ENCODE measurements at places on chromosomes 2 and 18.
A peak's percentile ranks its signal among the peaks of the same experiment; 100 is the strongest.

GRCh38 chr2:220101980-220102379 lies 474.6 kb downstream of the SLC4A3 start:
- no peak for DNase-seq

DNA sequence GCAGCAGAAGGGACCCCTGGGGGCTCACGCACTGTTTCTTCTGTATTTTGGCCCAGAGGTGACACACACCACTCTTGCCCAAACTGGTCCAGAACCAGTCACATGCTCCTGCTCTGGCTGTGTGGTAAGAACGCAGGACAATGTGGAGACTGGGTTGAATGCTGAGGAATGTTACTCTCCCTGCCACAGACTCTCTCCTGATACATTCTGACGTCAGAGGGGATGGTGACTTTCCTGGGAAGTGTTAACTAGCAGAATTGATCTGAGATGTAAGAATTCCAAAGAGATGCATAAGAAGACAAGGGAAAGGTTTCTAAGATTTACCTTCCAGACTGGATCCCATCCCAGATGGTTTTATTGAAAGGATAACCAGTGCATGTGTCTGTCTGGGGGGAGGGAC lies 100.8 kb downstream of the ASB1 start:
- DNase-seq = peak; percentile 76

DNA sequence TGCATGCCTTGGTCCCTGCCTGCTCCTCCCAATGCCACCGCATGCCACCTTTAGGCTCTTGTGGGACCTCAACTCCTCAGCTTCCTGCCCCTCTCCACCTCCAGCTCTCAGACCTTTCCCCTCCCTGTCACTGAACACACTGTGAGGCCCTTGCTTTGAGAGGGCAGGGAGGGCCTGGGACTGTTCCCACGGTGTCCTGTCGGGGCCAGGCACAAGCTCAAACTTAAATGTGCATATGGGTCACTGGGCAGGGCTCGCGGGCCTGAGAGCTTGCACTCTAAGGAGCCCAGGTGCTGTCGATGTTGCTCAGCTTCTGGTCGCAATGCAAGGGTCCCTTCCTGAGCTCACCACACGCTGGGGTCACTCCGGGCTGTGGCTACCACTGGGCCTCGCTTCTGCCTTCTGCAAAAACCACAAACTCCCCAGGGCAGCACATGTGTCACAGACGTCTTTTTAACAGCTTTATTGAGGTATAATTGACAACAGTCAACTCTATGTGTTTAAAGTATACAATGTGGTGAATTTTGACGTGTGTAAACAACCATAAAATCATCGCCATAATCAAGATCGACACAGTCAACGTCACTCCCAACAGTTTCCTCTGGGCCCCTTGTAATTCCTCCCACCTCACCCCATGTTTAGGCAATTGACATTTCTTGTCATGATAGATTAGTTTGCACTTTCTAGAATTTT lies 11.9 kb upstream of the B3GNT7 start:
- DNase-seq = no peak

DNA sequence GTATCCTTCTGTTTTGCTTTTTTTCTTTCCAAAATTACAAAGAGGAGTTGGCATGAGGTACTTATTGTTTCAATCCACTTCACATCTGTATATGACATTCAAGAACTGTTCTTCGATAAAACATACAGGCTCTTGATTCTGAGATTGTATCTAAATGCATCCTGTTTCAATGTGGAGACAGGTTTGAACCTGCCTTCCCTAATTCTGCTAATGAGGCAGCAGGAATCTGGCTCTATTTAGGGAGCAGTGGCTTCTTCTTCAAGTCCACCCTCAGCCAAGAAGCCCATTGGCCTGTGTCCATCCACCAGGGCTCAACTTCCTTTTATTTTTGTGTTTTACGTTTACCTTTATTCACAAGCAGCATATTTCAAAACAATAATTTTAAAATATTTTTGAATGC lies 84.8 kb upstream of the PIK3C3 start:
- no peak for DNase-seq

GRCh38 chr18:53093636-53094035 lies 753.6 kb downstream of the DCC start:
- no peak for DNase-seq

DNA sequence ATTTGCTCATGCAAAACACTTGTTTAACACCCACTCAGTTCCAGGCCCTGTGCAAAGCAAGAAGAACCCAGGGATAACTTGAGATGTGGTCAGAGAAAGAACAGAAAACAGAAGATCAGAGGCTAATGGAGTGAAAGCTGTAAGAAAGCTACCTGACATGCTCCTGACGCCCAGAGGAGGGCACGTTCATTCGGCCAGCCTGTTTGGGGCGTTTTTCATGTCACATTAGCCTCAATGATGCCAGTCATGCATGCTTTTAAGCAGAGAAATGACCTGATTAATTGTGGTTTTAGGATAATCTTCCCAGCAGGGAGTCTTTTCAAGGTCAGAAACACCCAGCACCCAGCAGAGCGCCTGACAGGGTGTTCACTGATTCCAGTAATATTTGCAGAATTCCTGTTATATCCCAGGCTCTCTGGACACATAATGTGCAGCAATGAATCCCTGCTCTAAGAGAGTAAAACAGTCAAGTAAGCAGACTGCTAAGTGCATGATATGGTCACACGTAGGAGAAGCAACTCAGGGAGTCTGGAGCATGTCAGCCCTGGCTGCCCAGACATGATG lies 320.0 kb downstream of the LRATD1 start:
- no peak for DNase-seq

GRCh38 chr18:3596637-3597384 lies 146.8 kb downstream of the TGIF1 start:
- peak; percentile 58 for DNase-seq

- no peak for DNase-seq
These were observed 1.7 kb upstream of the RFTN2 start for GRCh38 chr2:197677056-197677455.

- DNase-seq = no peak
These were observed 17.6 kb downstream of the IFT172 start for GRCh38 chr2:27471961-27472360.

DNA sequence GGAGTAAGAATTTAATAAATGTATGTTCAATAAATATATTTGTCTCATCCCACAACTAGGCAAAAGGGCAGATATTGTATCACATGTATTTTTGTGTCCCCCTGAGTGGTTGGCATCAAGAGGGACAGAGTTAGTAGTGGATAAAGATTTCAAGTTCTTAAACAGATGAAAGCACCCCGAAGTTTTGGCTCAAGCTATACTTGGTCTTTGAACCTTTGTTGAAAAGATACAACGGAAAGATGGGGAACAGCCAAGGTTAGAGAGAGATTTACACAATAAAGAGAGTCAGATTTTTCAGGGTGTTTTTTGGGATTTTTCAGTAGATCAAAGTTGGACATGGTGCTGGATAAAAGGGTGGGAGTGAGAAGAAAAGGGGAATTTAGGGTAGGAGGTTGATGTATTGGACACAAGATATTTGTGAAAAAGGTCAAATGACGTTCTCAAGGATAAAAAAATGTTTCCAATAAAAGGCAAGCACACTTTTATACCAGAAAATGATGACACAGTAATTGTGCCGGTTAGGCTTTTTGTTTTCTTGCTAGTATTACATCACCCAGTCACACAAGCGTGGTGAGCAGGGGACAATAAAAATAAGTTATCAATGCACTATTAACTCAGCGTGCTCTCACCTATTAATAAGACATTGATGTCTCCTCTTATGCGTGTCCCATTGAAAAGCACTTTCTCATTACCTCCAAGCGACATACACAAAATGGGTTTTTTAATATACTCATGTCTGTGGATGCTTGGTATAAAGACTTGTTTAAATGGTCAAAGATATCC lies 59.5 kb downstream of the MEP1B start:
- DNase-seq = no peak

DNA sequence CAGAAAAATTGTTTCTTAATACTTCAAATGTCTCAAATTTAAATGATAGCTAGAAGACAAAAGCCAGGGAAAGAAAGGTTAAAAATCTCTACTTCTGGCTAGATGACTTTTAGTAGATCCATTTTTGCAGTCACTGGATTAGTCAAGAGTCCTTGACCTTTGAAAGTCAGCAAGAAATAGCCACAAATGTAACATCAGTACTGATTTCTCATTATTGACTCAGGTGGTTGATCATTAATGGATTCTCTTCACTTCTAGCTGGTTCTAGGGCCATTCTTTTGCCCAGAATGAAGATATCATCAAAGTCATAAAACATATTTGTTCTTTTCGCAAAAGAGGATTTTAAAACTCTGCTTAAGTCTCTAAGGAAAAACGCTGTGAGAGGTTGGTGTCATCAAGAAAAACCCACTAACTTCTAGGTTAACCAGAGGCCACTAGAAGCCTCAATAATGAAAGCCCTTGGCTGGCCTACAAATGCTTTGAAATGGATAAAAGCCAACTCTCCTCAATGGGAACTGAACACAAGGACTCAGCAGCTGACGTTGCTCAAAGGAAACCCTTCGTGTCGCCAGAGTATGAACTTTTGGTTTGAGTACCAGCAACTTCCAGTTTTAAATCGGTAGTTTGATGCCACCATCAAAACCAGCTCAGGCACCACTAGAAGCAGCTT lies 66.3 kb downstream of the IRS1 start:
- no peak for DNase-seq

DNA sequence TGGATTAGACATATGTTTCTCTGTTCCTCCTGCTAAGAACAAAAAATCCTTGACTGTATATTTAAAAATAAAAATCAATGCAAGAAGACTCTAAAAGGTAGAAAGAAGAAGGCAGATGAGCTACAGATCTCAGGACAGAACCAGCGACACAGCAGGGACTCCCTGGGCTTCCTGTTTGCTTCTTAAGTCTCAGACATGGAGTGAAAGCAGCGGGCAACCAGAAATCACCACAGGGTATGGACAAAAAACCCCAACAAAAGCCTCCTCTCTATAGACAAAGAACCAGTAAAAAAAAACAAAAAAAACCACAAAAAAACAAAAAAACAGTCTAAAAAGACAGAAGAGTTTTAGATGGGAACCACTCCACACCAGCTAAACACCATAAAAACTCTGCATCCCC lies 971.0 kb upstream of the GYPC start:
- DNase-seq = no peak

DNA sequence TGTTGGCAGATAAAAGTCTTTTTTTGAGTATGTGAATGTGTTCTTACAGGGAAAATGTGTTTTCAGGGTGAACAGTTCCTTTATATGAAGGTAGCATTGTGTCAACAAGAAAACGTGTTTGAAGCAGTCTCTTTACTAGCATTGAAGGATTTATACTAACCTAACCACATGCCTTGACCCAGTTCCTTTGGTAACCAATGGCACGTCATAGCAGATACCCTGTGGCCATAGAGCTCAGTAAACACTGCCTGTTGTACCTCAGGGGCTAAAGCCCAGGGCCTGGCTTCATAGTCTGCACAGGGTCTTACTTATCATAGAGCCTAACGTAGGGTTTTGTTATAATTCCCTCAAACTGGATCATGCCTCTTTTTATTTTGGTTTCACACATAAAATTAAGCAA lies 32.1 kb upstream of the NFU1 start:
- no peak for DNase-seq

DNA sequence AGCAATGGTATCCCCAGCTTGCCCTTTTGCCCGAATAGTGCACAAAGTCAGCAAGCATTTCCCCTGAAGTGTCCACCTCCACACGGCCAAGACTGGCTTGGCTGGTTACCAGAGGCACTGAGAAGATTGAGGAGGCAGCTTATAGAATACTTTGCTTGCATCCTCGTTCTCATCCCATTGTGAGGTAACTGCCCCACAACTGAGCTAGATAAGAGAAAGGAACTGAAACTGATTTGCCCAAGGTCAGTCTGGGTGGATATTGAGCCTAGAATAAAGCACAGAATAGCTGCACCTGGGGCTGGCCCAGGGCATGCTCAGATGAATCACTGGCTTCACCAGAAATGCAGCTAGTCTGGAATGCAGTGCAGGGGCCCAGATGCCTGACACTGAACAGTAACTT lies 32.7 kb upstream of the MAP4K3 start:
- peak; percentile 70 for DNase-seq

GRCh38 chr2:152062125-152063091 lies 36.4 kb downstream of the CACNB4 start:
- peak; percentile 73 for DNase-seq

DNA sequence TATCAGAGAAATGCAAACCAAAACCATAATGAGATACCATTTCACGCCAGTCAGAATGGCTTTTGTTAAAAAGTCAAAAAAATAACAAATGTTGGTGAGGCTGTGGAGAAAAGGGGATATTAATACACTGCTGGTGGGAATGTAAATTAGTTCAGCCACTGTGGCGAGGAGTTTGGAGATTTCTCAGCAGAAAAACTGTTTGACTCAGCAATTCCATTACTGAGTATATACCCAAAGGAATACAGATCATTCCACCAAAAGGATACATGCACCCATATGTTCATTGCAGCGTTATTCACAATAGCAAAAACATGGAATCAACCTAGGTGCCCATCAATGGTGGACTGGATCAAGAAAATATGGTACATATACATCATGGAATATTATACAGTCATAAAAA lies 54.5 kb upstream of the WDR75 start:
- no peak for DNase-seq

DNA sequence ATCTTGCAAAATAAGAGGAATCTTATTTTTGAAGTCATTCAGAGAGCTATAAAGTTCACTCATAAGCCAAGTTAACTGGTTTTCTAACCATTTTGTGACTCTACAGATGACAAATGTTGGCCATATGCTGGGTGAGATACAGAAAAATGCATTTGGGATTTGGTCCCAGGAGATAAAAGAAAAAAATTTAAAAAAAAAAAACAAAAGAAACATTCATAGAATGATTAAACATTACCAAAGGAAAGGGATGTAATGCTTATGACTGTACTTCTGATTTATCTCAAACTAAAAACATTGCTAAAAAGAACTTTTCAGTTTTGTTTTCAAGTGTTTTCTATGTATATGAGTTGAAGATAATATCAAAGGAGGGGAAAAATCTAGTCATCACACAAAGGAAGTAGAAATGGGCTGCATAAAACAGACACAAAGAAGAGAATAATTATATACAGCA lies 43.1 kb downstream of the PELI1 start:
- peak; percentile 63 for DNase-seq

DNA sequence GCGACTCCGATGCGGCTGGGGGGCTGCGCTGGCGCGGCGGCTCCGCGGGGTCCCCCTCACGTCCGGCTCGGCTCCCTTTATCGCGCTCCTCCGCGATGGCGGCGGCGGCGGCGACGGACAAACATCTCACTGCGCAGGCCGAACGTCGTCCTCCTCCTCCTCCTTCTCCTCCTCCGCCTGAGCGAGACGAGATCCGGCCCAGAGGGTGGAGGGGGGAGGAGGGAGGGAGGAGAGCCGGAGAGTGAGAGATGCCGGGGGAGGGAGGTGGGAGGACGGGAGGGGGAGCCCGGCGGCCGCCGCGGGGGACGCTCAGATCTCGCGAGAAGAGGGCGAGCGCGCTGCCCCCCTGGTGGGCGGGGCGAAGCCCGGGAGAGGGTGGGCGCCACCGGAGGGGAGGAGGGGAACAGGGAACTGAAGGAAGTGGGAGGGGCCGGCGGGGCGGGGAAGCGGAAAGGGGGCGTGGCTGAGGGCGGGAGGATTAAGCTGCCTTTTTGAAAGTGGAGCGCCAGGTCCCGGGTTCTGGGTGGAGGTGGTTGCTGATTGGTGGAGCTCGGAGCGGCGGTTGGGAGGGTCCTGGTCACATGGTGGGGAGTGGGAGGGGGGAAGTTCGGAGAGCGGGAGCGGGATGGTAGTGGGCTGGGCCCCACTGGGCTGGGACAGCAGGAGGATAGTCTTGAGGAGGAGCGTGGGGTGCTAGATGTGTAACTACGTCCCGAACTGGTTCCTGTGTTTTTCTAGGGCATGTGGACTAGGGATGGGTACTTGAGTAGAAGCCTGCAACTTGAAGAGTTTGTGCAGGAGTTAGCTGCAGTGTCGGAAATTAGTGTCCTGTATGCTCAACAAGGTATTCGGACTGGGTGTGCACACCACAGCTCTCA lies at the start of gene CUL3:
CUL3 (minus strand) TSS at position 153 of the 878 bp plus-strand sequence. CDS start 354 bp downstream, outside the sequence.
- peak; percentile 96 for DNase-seq

GRCh38 chr2:42788-43187 lies 3.5 kb downstream of the FAM110C start:
- no peak for DNase-seq

All from IMR-90 (cell line).